ENCODE measurements at places on chromosomes 16 and 17.

GRCh38 chr17:77127735-77128361 is 12.9 kb upstream of the SEC14L1 start:
- DNase-seq: peak; percentile 19

- peak; percentile 98 for DNase-seq
Observed at GRCh38 chr16:86609115-86609514, 30.8 kb downstream of the FOXL1 start.

DNA sequence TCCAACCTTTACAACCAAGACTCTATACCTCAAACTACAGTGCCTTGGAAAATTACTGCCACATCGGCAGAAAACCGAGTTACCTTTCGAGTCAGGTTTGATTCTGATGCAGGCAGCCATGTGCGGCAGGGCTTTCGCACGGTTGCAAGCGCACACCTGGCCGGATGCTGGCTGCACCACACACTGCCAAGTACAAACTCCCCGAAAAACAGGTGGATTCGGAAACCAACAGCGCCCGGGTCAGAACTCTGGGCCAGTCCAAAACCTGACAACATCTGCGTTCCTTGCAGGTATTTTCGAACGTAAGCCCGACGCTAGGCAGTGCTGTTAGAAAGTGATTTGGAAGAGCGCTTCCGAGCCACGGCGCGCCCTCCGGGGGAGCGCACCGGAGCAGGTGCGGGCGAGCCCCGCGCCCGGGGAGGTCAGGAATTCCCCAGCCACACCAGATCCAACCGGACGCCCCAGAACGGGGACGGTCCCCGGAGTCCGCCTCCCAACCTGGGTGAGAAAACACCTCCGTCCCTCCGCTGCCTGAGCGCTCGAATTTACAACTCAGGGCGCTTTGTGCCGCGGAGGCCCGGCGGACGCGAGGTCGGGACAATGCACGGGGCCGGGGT is 1.2 kb downstream of the USP7 start:
- DNase-seq: no peak

GRCh38 chr16:14070555-14070876 is 603 bp upstream of the MRTFB start:
- no peak for DNase-seq

DNA sequence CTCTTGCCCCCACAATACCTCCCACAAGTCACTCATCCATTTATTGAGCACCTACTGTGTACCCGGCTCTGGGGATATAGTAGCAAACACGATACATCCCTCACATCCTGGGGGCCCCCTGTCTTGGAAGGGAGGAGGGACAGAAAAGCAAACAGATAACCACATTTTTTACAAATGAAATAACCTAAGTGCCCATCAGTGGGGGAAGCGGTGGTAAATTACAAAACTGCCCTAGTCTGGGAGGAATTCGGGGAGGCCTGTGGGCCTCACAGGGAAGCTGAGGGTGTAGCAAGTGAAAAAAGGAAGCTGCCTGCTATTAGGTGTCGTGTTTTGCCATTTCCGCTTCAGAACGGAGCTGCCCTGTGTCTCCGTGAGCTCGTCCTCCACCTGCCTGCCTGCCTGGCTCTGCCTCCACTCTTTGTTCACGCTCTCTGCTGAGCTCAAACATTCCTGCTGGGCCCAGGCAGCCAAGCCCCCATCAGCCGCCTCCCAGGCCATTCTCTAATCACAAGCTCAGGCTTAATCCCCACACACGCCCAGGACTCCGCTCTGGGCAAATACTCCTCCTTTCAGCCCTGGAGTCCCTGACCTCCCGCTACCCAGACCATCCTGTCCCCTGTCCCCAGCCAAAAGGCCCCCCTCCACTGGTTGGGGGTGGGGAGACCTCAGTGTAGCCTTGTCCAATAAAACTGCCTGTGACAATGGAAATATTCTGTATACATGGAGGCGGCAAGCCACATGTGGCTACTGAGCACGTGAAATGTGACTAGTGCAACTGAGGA is 10.2 kb upstream of the SEC14L5 start:
- DNase-seq: peak; percentile 33

- DNase-seq: no peak
Observed at GRCh38 chr17:46818929-46819859, 702 bp upstream of the WNT3 start.

DNA sequence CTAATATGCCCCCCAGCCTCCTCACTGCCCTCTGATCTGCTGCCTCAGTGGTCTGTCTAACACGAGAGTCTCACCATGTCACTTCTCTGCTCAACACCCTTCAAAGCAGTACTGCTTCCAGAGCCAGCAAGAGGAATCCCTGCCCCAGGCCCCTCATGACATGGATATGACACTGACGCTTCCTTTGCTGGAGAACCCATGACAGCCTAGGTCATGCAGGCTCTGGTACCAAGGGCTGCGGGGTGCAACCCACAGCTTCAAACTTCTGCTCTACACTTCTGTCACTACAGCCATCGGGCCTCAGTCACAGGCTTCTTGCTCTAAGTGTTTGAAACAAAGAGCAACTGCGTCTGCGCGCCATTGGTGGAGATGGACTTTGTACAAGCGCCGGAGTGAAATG is 32.6 kb upstream of the DLX4 start:
- DNase-seq: no peak

DNA sequence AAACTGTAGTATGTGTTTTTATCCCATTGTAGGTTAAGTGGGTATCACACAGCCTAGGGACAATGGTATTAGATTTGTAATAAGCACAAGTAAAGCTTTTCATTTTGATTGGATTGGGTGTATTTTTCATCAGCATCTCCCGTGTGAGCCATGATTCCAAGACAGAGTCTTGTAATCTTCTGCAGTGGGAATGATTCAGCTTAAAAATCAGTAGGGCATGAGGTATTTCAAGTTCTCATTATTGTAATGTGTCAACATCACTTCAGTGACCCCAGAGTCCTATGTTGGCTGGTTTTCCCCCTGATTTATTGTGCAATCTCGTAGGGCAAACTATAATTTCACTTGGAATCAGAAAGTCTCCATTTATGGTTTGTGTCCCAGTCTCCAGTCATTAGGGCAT is 833.2 kb upstream of the RBFOX1 start:
- DNase-seq: no peak

GRCh38 chr17:49624896-49625295 is 49.2 kb downstream of the NXPH3 start:
- peak; percentile 43 for DNase-seq

GRCh38 chr17:46943501-46944393 is 20.8 kb downstream of the GOSR2 start:
- peak; percentile 27 for DNase-seq

GRCh38 chr16:2256531-2257140 is 5.2 kb upstream of the ECI1 start:
- no peak for DNase-seq

- no peak for DNase-seq
Observed at GRCh38 chr17:2723505-2723996, 12.0 kb upstream of the CLUH start.

DNA sequence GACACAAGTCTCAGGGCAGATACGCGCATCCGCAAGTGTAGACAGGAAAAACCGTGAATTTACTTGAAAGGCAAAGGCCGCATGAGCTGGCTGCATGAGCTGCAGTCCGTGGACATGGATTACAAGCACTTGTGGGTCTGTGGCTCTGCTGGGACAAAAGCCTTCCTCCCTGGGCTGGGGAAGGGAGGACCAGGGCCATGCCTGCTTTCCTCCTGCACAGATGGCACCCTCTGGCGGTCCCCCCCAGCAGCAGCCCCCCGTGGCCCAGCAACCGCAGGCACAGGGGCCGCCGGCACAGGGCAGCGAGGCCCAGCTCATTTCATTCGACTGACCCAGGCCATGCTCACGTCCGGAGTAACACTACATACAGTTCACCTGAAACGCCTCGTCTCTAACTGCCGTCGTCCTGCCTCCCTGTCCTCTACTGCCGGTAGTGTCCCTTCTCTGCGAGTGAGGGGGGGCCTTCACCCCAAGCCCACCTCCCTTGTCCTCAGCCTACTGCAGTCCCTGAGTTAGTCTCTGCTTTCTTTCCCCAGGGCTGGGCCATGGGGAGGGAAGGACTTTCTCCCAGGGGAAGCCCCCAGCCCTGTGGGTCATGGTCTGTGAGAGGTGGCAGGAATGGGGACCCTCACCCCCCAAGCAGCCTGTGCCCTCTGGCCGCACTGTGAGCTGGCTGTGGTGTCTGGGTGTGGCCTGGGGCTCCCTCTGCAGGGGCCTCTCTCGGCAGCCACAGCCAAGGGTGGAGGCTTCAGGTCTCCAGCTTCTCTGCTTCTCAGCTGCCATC is 1.7 kb upstream of the MRPL12 start:
- DNase-seq: no peak

DNA sequence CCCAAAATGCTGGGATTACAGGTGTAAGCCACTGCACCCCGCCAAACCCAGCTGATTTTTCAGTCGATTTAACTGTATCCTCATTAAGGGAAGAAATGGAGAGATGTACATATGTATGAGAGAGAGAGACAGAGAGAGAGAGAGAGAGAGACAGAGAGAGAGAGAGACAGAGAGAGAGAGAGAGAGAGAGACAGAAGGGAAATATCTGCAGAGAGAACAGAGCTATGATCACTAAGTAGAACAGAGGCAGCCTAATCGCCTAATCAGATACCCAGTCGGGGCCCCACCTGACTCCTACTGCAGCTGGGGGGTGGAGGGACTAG is 70.0 kb downstream of the RBBP6 start:
- no peak for DNase-seq

- DNase-seq: peak; percentile 40
Observed at GRCh38 chr17:51703361-51704341, 443.3 kb downstream of the UTP18 start.

GRCh38 chr16:72042157-72042660 is 12.1 kb upstream of the HP start:
- no peak for DNase-seq

DNA sequence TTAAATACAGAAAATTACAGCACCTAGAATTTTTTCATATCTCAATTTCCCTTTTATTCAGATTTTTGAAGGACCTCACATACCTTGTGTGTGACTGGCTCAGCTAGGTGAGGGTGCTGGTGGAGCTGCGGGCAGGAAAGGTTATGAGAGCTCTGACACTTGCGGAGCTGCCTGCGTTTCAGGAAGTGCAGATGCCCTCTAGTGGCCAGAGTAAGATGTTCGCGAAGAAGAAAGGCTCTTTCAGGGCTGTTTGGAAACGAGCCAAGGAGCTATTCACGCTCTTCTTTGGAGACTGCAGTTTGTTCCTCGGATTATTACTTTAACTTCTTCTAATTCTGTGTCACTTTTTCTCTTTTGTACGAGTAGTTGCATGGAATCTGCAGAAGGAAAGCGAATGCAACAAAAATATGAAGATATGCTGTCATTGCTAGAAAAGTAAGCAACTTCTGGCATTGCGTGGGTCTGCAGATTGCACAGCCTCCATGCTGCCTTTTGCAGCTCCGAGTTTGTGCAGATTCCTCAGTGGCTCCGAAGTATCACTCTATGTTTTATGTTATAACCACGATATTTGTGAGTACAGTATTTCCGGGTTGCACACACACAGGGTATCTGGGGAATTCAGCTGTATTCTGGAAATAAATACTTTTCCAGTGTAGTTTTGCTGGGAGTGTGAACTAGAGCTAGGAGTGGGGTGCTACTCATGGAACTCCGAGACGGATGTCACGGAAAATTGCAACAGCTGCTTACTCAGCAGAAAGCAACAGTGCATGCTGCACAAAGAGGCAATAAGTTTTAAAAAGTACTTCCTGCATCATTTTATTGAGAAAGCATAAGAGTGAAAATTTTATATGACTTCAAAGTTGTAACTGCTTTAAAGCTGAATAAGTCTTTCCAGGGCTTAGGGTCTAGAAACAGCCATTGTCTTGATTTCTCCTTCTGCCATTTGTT is 46.3 kb downstream of the DNAH9 start:
- peak; percentile 65 for DNase-seq

GRCh38 chr17:19975601-19976000 is 2.0 kb downstream of the AKAP10 start:
- no peak for DNase-seq

- DNase-seq: no peak
Observed at GRCh38 chr16:57471852-57472664, 9.6 kb downstream of the POLR2C start.

GRCh38 chr17:10125531-10126275 is 72.7 kb downstream of the GAS7 start:
- no peak for DNase-seq

DNA sequence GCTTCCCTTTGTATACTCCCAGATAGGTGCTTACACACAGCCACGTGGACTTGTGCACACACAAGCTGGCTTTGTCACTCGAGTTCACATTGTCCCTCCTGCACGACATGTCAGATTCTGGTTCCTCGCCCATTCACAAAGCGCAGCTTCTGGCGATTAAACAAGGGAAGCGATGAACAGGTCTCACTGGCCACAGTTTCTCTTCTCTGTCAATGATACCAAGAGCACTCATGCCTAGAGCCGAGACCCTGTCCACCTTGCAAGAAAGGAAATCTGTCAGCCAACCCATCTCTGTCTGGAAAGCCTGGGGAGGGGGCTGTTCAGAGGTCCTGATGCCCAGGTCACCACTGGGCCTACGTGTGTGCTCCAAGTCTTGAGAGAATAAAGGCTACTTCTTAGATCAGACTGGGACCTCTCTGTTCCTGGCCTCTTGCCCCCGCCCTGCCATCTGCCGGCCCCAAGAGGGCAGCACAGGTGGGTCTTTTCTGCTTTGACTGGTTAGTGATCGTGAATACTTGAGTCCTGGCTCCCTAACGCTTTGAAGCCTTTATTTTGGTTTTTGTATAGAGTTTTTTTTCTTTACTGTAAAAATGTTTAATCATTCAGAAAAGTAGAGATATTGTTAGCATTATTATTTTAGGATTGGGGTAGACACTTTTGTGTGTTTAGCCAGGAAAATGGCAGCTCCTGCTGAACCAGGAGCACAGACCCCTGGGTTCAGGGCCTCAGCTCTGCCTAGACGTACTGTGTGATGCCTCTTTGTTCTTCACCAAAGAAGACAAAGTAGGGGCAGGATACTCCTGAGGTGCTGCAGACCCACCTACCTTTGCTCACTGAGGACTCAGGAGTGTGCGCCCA is 104.7 kb downstream of the MRM1 start:
- DNase-seq: peak; percentile 17

DNA sequence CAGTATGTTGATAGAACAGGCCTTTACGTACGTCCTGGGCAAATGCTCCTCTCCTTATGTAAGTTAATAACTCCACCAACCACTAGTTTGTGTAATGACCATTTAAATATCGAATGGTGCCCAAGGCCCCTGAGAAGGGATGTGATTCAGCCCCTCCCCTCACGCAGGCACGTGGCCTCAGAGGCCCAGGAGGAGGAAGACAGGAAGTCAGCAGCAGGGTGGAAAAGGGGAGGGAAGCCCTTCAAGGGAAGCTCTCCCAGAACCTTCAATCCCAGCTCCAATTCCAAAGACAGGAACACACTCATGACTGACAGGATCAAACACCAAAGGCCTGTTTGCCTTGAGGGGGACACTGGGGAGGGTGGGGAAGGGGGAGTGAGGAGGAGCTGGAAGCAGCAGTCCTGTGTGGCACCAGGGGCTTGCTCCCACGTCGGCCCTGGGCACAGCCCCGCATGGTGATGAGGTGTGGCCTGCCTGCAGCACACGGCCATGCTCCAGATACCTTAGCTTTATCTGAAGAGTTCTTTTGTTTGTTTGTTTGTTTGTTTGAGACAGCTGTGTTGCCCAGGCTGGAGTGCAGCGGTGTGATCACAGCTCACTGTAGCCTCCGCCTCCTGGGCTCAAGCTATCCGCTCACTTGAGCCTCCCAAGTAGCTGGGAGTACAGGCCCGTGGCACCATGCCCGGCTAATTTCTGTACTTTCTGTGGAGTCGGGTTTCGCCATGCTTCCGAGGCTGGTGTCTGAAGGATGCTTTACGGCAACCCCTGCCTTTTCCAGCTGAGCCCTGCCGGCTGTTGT is 105.0 kb downstream of the ZNF778 start:
- DNase-seq: peak; percentile 79
